ENCODE measurements at places on chromosomes 6 and 20.

- DNase-seq, result no peak
Observed at GRCh38 chr6:130460934-130461333, 95.1 kb downstream of the TMEM200A start.

GRCh38 chr20:25097498-25097897 is 15.6 kb upstream of the VSX1 start:
- DNase-seq, result no peak

GRCh38 chr6:44267252-44267651 is 1.9 kb upstream of the NFKBIE start:
- DNase-seq, result no peak

DNA sequence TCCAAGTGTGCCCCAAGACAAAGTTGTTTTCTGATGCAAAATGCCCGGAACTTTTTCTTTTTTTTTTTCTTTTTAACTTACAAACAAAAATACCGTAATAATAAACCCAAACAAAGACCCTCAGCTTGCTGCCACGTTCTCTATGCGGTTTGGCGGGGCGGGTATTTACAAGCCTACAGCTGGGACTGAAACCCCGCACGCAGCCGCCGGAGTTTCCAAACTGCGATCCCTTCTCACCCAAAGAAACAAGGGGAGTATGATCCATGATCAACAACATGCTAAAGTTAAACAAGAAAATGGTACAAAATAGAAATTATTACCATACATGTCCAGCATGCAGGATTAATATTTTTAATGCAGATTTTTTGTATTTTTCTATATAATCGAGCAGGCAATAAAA is 2.1 kb downstream of the MAFB start:
- DNase-seq, result no peak

DNA sequence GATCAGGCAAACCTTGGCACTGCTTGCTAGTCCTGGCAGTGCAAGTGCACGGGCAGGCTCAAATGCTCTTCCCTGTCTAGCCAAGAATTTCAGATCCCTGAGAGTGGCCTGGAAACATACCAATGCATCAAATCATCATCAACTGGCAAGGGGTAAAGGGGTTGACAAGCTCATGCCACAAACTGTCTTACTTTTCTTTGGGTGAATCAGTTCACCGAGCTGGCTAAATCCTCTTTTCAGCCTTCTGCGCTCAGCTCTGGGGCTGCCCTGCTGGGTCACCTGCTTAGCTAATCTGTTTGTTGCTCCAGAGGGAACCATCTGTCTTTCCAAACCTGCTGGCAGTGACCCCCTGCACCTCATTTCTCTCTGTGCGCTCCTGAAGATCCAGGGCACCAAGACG is 59.5 kb downstream of the LYRM4 start:
- DNase-seq, result no peak

DNA sequence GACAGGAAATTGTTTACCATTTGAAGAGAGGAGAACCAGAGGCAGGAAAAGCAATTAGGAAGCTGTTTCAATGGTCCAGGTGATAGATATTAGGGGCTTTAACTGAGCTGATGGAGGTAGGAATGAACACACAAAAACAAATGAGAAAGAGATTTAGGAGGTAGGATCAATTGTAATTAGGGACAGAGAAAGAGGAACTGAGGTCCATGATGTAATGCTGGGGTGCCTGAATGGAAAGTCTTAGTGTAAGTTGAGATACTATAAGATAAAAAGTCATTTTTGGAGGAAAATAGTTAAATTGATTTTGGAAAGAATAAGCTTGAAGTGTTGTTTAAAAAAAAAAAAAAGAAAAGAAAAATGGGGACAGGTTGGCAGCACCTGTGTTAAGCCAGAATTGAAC is 58.5 kb upstream of the B3GAT2 start:
- no peak for DNase-seq

- no peak for DNase-seq
Observed at GRCh38 chr20:59120919-59121318, 42.7 kb upstream of the ZNF831 start.

- no peak for DNase-seq
Observed at GRCh38 chr6:107192830-107193229, 77.5 kb upstream of the BEND3 start.

DNA sequence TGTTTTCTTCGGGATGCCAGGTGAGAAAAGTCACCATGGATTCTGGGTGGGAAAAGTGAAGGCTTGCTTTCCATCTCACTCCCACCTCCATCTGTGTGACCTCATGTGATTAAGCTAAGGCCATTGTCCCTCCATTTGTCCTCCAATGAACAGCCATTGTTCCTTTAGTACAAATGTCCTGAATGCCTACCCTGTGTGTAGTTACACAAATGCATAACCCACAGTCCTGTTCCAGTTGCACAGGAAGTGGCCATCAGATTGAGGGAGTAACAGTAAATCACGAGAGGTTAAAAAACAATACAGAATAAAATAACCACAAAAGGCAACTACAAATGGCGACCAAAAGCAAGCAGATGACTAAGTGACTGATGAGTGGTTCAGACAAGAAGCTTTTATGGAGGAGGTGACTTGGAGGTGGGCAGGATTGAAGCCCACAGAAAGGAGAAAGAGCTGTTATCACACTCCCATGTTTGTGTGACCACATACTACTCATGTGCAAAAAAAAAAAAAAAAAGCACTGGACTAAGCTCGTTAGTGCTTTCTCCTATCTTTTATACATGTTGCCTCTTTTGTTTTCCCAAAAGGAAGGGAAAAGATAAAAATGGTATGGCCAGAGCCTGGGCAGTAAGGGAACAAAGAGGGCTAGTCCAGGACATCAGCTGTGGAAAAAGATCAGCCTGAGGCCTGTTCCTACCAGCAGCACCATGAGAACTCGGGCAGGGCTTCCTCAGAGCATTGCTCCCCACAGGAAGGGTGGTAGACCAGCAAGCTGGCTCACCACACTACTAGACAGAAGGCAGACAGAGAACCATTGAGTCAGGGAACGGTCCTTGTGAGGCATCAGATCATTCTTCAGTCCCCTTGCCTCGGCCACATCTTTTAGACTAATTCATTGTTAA is 111.0 kb downstream of the TFAP2A start:
- no peak for DNase-seq

DNA sequence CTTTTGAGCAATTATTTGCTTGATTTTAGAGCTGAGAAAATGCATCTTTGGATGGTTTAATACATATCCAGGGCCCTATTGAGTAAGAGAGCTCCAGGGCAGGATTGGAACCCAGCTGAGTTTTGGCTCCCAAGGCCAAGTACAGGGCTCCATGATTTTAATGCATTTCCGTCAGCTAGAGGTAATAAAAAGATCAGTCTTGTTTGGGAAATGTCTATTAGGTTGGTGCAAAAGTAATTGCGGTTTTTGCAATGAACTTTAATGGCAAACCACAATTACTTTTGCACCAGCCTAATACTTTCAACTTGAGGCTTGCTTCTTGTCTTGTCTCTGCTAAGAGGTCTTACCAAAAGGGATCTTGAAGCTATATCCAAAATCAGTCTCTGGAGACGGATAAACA is 29.4 kb upstream of the CDH4 start:
- no peak for DNase-seq

DNA sequence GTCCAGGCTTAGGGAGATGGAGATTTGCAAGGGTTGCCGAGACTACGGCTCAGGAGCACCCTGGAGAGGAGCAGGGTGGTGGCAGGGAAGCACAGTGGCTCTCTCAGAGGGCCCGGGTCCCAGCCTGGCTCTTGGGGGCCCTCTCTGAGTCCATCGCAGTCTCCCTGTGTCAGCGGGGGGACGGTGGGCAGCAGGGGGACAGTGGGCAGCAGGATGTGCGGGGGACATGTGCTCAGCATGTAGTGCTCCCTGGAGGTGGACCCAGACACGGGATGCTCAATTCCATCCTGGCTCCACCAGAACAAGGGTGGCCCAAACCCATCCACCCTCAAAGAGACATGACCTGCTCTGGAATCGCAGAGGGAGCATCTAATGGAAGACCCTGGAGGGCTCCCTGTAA is 43.0 kb upstream of the ZBP1 start:
- DNase-seq, result no peak

DNA sequence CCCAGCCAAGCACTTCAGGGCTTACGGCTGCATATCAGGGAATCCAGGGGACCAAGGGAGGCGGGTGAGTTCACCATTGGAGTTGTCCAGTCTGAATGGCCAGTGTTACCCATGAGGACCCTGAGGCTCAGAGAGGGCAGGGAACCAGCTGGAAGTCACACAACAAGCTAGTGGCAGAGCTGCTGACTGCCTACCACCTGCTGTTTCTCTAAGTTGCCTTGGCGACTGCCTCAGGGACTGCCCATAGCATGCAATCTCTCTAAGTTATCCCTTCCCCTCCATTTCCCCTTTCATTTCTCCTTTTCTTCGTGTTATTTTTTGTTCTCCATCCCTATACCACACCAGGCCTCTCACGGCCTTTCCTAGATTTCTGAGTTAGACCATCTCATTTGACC is 71.8 kb upstream of the SIRPA start:
- no peak for DNase-seq

GRCh38 chr20:48805286-48805685 is 22.5 kb downstream of the PREX1 start:
- DNase-seq, result no peak

DNA sequence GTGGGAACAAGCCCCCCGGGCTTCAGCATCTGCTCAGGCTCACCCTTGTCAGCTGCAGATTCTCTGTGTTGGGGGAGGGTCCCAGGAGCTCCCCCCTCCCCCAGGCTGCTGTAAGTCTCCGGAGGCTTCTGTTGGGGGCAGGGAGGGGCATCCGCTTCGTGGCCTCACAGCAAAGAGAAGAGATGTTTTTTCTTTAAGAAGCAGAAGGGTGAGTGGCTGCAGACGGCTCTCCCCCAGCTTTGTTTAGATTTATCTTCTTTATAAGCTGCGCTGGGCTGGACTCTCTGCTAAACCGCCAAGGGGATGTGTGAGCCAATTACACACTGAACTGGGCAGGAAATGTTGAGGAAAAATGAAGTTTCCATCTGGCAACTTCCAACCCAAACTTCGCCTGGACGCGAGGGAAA is 48.7 kb upstream of the GATA5 start:
- no peak for DNase-seq

GRCh38 chr6:63176181-63176580 is 35.1 kb upstream of the FKBP1C start:
- no peak for DNase-seq

DNA sequence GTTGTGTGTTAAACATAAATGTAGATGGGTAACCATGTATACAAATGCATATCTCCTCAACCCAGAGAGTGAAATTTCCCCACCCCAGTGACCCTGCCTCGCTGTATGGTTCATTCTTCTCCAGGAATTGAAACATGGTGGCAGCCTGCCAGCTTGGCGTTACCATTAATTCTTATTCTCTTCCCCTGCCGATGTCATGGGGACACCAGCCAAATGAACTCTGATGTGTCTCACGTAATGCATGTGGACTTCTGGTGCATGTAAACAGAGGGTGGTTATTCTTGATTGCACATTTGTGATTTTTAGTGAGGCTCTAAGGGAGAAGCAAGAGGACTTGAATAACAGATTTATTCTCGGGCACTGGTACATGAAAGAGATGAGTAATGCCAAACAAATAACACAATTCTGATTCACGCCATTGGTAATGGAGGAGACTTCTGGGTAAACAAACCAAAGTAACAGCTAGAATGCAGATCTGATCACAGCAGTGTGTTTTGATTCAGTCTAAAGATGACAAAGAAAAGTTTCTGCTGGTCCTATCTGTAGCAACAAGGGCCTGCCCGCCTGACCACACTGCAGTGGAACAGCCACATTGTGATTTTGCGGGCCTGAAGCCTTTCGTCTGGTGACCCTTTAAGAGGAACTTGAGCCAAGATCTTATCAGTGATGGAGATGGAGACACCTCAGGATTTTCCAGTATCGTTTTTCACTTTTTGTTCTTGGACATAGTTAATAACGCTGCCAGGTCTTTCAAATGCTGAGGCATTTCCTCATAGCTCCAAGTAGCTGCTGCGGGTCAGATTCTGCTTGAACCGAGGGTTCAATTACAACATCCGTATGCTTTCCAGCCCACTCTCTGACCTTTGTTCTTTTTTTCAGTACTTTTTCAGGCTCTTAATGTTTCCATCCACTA is 171.8 kb upstream of the AKAP12 start:
- no peak for DNase-seq

- DNase-seq, result no peak
Observed at GRCh38 chr6:105179244-105180065, at the start of gene POPDC3. Gene POPDC3 (minus strand): TSS chr6:105180014. CDS start chr6:105161909, 18,105 bp downstream.

GRCh38 chr20:10555865-10556308 is 117.9 kb downstream of the JAG1 start:
- DNase-seq, result no peak

GRCh38 chr6:126380072-126380583 is 40.2 kb downstream of the CENPW start:
- DNase-seq, result no peak

DNA sequence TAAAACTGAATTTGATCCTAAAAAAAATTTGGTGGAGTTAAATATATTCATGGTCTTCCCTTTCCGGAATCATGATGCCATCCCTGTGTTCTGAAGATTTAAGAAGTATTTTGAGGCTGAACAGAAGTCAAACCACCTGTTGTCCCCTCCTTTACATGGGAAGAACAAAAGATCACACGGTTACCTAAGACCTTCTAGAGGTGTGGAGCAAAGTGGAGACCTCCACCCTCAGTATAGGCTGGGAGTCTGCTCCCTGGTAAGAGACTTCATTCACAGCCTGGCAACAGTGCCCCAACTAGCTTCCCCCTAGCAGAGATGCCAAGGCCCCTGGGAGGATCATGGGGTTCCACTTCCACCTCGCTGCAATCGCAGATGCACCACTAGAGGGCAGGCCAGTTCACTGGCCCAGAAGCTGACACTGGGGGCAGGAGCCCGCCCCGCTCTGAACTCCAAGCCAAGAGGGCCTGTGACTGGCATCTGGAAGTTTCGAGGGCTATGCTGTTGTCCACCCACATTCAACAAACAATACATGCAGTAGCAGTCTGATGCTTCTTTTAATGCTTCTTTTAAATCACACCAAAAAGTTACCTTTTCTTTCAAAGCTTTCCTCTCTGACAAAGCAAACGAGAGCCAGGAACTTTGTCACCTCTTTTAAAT is 19.5 kb upstream of the UBE2J1 start:
- DNase-seq, result peak; percentile 73

DNA sequence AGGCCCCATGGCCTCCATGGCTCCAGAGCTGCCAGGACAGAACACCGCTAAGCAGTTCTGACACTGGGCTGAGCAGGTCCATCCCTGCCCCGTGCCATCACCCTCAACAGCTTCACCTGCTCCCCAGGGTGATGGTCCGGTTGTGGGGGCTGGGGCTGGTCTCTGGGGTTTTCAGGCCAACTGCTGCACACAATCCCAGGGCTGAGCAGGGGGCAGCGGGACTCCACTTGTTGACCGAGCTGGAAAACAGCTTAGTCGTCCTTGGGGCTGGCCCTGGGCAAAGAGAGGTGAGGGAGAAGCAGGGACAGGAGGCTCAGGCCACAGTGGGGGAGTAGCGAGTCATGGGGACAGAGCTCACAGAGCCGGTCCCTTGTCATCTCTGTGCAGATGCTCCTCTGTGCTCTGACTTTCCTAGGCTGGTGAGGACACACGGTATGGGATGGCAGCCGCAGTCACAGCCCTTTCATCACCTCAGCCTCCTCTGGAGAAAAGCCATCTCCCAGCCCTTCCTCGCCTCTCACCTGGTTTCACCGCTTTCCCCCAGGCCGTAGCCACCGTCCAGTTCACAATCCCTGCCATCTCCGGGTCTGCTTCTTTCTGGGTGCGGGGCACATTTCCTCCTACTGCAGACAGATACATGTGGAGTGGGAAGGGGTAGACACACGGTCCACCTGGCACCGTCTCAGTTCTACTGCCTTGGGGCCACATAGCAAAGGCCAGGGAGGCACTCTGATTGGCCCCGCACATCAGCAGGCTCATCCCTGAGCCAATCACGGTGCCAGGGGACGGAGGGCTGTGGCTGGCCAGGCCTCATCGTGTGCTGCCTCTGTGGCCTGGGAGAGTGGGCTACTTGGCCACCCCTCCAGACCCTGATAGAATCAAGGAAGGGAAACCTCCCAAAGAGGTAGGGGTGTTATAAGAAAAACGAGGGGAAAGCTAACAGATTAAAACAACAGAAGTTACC is 19.1 kb downstream of the MDFI start:
- DNase-seq, result no peak
